ENCODE measurements at places on chromosomes 13 and 19.

DNA sequence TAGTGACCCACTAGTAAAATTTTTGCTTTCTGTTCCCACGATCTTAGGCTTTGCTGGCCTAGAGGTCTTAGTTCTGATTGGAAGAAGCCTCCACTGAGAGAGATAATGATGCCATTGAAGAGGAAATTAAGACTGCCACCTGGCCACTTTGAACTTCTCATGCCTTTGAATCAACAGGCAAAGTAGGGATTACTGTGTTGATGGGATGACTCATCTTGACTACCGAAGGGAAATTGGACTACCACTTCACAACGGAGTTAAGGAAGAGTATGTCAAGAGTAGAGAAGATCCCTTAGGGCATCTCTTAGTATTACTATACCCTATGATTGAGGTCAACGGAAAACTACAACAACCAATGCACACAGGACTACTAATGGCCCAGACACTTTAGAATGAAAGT, 12.7 kb upstream of the FREM2 start:
- no peak for DNase-seq

DNA sequence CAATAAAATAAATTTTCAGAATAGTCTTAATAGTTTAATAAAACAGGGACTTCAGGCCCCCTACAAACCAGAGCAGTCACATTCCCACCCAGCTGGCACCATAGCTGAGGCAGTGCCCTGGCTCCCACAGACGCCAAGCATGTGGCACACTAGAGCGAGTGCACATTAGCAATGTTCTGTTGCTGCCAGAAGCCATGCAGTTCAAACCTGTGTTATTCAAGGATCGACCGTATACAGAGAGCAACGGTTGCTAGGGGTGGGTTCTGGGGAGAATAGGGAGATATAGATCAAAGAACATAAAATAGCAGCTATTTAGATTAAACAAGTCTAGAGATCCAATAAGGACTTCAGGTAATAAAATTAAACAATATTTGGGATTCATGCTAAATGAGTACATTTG, 419.3 kb upstream of the KLHL1 start:
- no peak for DNase-seq

GRCh38 chr19:37929355-37929923, 22.4 kb downstream of the SIPA1L3 start:
- DNase-seq: no peak

DNA sequence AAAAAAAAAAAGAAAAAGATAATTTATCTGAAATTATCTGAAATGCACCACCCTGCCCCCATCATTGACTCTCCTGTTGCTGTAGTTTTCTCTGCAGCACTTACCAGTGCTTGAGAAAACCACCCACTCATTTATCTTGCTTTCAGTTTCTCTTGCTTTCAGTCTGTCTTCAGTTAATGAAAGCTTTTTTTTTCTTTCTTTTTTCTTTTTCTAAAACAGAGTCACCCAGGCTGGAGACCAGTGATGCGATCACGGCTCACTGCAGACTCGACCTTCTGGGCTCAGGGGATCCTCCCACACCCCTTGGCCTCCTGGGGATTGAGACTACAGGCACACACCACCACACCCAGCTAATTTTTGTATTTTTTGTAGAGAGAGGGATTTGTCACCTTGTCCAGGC, 4.3 kb upstream of the ACP5 start:
- DNase-seq: no peak

GRCh38 chr13:112899281-112900225, 69.5 kb upstream of the MCF2L start:
- peak; percentile 36 for DNase-seq

GRCh38 chr13:66113882-66114526, 1116.1 kb downstream of the PCDH9 start:
- no peak for DNase-seq

- no peak for DNase-seq
Measured at GRCh38 chr19:48806818-48807589, 3.8 kb downstream of the BCAT2 start.

DNA sequence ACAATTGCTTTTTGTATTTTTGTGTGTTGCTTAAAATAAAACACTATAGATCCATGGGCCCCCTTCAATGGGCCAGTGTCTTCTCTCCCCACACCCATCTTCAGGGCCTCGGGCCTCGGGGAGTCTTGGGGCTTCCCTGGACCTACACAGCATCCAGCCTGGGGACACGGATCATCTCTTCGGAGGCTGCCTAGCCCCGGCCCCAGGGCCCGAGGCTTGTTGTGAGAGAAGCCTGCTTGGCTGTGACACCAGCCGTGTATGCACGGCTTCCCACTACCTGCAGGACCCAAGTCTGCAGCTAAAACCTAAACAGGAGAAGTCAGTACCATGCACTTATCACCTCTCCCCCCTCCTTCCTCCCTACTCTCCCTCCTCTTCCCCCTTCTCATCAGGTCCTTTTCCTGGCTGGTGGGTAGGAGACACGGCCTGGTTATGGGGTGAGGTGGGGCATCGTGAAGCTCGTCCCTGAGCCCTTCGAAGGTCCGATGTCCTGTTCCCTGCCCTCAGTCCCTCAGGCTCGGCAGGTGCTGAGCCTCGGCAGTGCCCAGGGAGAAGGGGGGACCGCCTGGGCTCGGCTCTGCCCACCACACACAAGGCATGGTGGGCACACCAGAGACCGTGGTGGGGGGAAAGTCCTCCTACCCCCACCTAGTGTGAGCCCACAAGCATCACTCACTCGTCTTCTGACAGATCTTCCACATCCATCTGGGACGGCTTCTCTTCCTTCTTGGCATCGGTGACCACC, 9.5 kb downstream of the C13orf46 start:
- no peak for DNase-seq

- no peak for DNase-seq
Measured at GRCh38 chr13:39268398-39268797, 230.1 kb downstream of the NHLRC3 start.

DNA sequence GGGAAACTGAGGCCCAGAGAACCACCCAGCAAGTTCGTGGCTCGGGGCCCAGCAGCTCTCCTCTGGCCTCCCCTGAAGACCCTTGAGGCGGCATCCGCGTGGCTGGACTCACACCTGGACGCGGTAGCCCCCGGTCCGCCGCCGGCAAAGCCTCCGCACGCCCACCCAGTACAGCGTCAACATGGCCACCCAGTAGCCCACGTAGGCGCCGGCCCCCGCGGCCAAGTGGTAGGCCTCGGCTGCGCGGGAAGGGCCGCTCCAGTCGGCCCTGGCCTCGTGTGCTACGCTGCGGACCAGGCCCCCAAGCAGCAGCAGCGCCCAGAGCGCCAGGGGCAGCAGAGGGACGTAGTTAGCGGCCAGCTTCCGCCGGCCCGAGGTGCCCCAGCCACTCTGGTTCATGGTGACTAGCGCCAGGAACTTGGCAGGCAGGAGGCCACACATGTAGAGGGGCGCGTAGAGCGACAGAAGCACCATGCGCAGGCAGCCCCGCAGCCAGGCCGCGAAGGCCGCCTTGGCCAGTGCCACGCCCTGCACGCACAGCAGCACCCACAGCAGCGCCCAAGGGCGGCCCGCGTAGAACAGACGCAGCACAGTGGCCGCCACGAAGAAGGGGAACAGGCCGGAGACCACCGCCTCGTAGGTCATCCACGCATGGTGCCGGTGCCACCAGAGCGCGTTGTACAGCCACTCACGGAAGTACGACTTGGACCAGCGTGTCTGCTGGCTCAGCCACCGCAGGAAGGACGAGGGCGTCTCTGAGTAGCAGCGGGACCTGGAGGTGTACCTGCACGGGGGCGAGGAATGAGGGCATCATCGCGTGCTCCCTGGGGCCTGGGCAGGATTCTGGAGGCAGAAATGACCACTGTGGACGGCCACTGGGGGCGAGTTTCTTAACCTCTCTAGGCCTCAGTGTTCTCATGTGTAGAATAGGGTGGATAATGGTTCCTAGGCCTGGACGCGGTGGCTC, 10.2 kb downstream of the HAS1 start:
- DNase-seq: no peak

DNA sequence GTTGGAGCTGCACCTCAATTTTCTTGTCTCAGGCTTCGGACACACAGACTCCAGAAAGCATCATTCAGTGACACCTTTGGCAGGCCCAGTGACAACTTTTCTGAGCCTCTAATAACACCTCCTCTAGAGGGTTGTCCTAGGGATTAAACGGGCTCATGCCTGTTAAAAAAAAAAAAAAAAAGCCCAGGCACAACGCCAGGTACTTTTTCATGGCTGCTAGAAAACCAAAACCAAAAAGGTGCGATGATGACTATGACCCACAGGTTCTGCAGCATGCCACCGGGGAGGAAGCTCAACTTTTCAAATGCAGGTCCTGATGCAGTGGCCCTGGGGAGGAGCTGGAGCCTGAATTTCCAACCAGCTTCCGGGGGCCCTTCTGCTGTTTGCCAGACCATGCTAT, 184.2 kb downstream of the ABCC4 start:
- no peak for DNase-seq

- no peak for DNase-seq
Measured at GRCh38 chr13:101303521-101303920, 112.8 kb downstream of the NALCN start.

DNA sequence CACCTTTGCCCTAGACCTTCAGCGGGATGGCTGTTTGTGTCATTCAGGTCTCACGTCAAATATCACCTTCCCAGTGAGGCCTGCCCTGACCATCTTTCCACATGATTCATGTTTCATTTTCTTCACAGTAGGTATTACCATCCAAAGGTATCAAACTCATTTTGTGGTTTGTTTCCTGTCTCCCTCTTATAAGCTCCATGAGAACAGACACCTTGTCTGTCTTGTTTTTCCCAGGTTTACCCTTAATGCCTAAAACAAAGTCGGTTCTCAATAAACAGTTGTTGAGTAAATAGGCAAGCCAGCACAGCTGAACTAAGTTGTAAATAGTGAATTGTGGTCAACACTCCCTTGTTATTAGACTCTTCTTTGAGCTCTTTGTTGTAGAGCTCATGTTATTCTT, 122.6 kb upstream of the GJB6 start:
- no peak for DNase-seq

GRCh38 chr19:5567970-5568407, 236 bp upstream of the TINCR start:
- no peak for DNase-seq

DNA sequence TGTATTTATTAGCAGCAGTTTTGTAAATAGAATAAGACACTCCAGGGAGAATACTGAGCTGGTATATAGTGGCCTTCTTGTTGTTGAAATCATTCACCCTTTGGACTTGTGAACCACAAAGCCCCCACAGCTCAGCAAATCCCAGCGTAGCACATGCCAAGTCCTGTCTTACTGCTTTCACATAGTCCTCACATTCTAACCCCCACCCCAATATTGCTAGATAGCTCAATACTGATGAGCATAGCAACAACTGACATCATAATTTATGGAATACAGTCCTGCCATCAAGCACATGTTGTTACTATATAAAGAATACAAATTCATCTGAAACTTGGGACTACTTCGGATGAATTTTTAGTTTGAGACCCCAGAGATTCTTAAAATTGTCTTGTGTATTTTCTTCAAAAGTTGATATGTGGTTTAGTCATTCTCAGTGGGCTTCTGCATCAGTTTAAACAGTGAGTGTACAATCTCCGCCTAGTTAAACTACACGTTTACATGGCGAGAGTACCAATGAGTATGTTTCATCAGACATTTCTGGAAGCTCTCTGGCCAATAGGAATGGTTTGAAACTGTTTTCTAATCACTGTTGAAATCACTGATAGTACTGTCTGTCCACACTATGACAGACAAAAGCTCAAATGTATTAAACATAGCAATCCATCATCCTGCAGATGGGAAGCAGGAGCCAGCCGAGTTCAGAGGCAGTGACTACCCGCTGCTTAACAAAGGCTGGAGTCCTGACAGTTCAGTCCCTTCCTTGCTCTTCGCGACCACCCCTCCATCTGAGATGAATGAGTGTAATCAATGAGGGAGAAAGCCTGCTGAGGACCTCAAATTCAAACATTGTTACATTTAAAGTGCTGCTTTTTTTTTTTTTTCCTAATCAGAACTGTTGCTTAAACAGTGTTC, 15.2 kb downstream of the DACH1 start:
- DNase-seq: no peak

- no peak for DNase-seq
Measured at GRCh38 chr13:42355092-42355485, 83.1 kb downstream of the AKAP11 start.

GRCh38 chr13:79492313-79492798, 11.4 kb downstream of the NDFIP2 start:
- no peak for DNase-seq

GRCh38 chr13:38954291-38954690, 36.3 kb downstream of the STOML3 start:
- DNase-seq: no peak

- no peak for DNase-seq
Measured at GRCh38 chr19:3129112-3129511, 6.7 kb upstream of the GNA15 start.

DNA sequence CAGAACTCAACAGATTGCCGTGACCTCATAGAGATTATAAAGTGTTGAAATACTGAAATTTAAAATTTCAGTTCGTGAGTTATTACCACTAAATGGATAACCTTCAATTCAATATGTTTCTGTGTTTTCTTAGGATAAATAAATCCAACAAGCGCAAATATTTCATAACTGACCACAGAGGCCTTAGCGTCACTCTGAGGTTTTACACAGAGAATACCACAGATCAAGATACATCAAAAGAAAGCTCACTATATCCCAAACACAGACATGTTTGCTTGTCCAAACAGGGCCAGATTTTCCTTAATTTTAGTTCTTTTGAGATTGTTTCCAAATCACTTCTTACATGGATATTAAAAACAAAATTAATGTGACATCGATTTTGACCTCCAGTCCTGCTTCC, 235.8 kb downstream of the EFNB2 start:
- DNase-seq: no peak

DNA sequence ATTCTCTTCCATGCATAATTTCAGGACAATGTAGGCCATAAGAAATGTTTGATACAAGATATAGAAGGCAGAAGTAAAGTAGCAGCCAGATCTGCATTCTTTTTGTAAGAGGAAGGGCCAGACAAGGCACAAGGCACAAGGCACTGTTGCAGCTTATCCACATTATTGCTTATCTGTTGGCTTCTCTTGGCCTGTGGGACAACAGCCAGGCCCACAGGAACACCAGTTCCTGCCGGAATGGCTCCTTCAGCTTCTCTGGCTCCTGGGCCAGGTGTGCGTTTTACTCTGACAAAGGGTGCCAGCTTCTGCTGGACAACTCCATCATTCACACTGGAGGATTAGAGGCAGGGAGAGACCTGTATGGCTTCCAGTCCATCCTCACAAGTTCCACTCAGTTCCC, 29.2 kb downstream of the GPR180 start:
- DNase-seq: no peak

- no peak for DNase-seq
Measured at GRCh38 chr19:2659856-2660432, 42.5 kb downstream of the GNG7 start.

GRCh38 chr19:50819636-50820035, 4.0 kb downstream of the KLK1 start:
- no peak for DNase-seq

GRCh38 chr19:50764409-50764808, 5.9 kb upstream of the GPR32 start:
- no peak for DNase-seq

- DNase-seq: no peak
Measured at GRCh38 chr13:102763741-102764140, 9.8 kb downstream of the TEX30 start.

GRCh38 chr13:51800486-51800885, 3.5 kb downstream of the DHRS12 start:
- no peak for DNase-seq
